ENCODE measurements at places on chromosomes 5 and 9.

DNA sequence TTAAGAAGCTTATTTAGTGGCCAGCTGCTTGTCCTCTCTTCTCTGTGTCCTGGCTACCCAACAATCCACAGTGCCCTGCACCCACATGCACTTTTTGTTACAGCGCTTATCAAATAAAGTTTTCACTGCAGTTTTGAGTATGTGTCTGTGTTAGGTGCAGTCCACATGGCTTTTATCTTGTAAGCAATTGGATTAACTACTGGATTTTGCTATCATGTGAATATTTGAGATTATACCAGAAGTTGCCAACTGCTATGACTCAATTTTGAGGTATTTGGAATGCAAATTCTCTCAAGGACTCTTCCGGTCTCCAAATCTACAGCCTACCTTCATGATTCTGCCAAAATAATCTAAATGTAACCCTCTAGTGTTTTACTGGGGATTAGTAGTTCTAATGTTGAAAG lies 690.2 kb downstream of the NR2F1-AS1 start:
- DNase-seq = no peak

DNA sequence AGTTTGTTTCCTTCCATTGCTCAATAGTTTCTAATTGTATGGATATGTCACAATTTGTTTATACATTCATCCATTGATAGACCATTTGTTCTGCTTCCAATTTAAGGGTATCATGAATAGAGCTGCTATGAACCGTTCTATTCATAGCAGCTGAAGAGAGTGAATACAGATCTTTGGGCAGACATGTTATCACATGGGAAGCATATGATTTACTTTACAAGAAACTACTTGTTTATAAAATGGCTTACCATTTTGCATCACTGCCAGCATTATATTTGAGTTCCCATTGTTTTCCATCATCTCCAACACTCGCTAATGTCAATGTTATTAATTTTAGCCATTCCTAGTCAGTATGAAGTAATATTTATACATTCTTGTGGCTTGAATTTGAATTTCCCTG lies 549.0 kb downstream of the MAT2B start:
- no peak for DNase-seq

DNA sequence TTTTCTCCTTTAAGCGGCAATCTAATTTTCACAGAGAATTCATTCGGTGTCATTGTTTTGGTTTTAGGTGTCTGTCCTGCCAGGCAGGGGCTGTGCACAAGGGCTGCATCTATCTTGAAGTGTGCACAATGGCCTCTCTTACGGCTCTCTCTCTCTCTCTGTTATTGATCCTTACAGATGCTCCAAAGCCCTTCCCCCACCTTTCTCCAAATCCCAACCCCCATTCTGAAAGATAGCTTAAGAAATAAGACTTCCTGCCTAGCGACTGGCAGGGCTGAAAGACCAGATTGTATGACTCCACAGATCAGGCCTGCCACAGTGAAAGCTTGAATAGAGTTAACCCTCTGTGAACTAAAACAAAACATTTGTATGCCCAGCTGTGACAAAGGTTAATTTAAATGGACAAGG lies 86.5 kb upstream of the NR5A1 start:
- no peak for DNase-seq

DNA sequence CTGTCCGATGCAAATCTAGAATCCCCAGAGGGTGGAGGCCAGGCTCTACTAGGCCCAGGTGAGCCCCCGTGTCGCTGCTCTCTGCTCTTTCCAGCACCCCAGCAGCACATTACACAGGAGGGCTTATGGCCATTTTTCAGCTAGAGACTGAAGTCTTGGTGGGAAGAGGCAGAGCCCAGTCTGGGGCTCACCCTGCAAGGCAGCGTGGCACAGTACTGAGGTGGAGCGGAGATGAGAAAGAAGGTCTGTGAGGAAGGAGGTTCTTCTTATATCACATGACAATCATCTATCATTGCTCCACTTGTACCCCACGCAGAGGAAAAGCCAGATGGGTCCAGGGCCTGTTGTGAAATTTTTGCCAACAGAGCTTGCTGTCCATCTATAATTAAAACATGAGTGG lies 10.0 kb upstream of the KIF12 start:
- DNase-seq = no peak

DNA sequence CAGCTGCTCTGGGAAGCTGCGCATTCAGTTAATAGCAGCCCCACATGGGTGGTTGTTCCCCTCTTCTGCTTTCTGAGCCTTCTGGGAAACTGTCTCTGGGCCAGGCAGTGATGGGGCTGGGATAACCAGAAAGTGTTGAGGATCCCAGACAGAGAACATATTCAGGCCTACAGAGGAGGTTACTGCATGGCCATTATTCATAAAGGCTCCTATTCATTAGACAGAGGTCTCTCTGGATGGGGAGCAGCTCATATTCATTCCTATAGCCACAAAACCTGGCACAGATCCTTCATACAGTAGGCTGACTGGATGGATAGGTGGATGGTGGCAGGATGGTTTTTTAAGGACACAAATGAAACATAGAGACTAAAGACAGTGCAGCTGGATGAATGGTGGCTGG lies 76.3 kb downstream of the HSPA4 start:
- DNase-seq = no peak

GRCh38 chr5:179607160-179607931 lies 16.1 kb downstream of the HNRNPH1 start:
- no peak for DNase-seq

DNA sequence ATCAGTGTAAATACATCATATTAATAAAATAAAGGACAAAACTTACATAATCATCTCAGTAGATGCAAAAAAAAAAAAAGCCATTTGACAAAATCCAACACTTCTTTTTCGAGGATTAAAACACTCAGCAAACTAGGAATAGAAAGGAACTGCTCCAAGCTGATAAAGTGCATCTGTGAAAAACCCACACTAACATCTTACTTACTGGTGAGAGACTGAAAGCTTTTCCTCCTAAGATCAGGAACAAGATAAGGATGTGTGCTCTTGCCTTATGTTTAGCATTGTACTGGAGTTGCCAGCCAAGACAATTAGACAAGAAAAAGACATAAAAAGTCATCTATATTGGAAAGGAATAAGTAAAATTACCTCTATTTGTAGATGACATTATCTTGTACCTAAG lies 120.2 kb upstream of the SAP30L start:
- DNase-seq = no peak

DNA sequence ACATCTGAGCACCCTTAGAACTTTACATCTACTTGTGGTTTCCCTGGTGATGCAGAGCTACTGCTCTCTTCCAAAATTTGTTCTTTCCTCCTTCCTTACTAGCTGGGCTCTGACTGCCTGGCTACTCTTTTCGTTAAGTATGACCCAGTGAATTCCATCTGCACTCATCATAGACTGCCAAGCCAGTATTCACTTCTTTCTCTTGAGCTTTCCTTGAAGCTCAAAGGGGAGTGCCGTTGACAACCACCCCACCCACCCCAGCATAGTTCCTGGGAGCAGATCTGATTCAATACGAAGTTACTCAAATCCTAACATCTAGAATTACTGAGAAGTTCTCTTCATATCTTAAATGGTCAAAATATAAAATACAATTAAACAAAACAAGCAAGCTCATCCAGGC lies 190.5 kb downstream of the ADAMTS12 start:
- no peak for DNase-seq

DNA sequence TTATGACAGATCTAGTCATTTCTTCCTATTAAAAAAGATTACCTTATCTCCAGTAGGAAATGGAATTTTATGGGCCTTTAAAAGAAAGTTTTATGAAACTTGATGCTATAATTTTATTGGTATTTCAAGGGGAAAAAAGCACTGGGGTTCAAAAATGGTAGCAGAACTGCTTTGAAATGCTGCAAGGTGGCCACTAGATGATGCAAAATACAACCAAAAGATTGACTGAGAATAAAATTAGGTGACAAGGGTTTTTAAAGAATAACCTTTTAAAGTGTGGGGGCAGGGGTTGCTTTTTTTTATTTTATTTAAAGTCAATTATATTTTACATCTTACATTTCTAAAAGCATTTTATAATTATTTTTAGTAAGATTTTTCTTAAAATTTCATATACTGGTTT lies 61.7 kb downstream of the KLF9 start:
- no peak for DNase-seq

- DNase-seq = no peak
Observed at GRCh38 chr5:61010467-61011454, 65.8 kb downstream of the NDUFAF2 start.

Data from mesothelial cell of epicardium (in vitro differentiated cells).